ENCODE measurements at places on chromosomes 1 and 21.

DNA sequence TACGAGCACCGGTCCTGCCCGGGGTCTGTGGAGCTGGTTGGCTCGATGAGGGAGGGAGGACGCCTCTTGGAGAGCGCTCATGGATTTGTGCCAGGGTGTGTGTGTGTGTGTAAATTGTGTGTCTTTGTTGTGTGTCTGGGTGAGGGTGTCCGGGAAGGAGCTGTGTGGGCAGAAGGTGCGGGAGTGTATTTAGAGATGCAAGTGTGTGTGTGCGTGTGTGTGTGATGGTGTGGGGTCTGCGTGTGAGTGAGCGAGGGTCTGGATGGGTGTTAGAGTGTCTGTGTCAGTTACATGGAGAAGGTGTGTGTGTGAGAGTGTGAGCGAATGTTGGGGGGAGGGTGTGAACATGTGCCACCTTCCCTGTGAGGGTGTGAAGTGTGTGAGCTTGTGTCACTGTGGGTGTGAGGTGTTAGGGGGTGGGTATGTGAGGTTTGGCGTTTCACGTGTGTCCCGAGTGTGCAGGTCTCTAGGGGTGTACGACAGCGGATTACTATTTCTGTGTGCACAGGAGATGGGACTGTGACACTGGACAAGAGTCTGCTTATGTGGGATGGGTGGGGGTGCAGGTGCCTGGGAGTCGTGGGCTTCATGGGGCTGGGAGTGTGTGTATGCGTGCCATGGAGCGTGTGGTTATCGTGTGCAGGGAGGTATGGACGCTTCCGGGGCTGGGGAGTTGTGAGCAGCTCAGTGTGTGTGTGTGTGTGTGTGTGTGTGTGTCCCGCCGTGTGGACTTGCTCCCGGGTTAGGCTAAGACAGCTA is 880 bp downstream of the IGSF21 start:
- no peak for DNase-seq

DNA sequence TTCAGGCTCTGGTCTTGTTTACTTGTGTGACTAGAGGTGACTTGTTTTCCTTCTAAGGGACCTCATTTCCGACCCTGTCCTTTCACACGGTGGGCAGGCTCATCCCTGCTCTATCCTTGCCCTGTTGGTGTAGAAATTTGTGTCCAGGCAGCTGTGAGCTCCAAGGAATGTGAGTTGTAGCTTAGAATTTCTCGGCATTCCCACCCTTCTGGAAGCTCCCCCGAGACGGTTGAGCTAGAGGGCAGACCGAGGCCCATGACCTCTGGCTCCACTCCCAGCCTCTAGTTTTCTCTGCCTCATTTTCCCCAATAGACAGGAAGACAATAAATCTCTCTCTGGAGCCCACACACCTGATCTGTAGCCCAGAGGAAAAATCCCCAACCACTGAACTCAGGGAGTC is 100.9 kb downstream of the NAV1 start:
- no peak for DNase-seq

- DNase-seq, result no peak
Observed at GRCh38 chr1:197173571-197174507, 27.4 kb upstream of the ASPM start.

DNA sequence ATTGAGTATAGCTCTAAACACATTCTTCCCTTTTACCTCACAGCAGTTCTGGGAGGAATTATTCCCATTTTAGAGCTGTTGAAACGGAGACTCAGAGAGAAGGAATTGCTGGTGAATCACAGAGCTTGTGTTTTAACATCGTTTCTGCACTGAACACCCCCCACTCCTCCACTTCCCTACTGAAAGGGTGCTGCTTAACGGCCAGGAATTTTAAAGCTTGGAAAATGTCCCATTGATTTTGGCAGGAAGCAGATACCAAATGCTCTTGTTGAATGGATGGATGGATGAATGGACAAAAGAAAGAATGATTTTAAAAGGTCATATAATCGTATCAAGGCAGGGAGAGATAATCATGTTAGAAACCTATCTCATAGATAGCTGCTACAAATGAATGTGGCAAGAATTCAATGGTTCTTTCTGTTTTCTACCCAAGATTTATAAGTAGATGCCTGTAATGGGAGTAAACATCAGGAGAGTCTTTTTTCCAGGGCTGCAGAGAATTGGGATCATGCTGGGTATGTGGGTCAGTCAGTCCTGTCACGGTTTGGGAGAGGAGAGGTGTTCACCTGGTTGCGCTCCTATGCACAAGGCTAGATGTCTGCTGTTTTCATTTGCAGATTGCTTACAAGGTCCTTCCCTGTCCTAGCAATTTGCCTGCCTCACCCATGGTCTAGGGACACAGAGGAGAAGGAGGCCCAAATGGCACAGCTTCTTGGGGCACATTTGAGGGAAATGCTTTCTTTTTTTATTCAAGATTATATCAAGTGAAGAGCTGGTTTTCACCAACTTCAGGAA is 19.0 kb downstream of the FAM163A start:
- no peak for DNase-seq

- no peak for DNase-seq
Observed at GRCh38 chr1:30318413-30318812, 405.0 kb downstream of the MATN1 start.

DNA sequence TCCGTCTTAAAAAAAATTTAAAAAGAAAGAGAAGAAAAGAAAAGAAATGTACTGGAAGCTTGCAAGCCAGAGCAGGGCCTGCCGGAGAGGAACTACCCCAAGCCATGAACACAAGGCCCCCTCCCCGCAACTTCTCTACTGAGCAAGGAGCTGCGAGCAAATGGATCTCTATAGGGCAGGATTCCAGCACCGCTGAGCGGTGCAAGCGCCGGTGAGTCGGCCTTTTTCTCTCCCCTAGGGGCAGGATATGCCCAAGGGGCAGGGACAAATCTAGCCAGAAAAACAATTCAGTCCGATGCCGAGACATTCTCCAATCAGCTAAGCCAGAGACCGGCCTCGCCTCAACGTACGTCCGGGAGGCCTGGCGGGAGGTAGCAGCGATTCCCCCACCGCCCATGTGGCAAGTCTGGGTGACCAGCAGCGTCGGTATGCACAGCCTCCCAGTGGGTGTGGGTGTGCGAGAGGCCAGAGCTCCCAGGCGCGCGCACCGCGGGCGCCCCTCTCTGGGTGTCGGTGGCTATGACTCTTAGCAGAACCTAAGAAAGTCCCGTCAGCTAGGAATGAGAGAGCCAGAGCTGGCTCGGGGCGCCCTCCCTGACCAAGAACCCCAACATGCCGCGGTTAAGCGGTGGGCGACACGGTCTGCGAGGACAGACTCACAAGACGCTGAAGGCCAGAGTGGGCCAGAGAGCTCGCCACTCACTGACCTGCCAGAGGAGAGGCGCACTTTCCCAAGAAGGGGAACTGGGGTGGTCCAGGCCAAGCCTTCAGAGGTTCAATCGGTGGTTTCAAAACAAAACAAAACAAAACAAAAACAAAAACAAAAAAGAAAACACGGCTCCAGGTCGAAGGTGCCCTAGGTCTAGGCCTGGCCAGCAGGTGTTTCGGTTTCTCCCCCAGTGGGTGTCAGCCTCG is 1.9 kb downstream of the CSMD2 start:
- peak; percentile 83 for DNase-seq

DNA sequence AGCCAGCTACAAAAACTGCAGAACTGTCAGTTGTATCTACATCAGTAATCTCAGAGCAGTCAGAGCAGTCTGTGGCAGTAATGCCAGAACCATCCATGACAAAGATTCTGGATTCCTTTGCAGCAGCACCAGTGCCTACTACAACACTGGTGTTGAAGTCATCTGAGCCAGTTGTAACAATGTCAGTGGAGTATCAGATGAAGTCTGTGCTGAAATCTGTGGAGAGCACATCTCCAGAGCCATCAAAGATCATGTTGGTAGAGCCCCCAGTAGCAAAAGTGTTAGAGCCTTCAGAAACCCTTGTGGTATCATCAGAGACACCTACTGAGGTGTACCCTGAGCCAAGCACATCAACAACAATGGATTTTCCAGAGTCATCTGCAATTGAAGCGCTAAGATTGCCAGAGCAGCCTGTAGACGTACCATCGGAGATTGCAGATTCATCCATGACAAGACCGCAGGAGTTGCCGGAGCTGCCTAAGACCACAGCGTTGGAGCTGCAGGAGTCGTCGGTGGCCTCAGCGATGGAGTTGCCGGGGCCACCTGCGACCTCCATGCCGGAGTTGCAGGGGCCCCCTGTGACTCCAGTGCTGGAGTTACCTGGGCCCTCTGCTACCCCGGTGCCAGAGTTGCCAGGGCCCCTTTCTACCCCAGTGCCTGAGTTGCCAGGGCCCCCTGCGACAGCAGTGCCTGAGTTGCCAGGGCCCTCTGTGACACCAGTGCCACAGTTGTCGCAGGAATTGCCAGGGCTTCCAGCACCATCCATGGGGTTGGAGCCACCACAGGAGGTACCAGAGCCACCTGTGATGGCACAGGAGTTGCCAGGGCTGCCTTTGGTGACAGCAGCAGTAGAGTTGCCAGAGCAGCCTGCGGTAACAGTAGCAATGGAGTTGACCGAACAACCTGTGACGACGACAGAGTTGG is 7.3 kb downstream of the SON start:
- DNase-seq, result no peak

GRCh38 chr1:5729636-5730145 is 262.5 kb downstream of the NPHP4 start:
- DNase-seq, result no peak

- DNase-seq, result no peak
Observed at GRCh38 chr21:45776971-45777370, 133.4 kb downstream of the PCBP3 start.

DNA sequence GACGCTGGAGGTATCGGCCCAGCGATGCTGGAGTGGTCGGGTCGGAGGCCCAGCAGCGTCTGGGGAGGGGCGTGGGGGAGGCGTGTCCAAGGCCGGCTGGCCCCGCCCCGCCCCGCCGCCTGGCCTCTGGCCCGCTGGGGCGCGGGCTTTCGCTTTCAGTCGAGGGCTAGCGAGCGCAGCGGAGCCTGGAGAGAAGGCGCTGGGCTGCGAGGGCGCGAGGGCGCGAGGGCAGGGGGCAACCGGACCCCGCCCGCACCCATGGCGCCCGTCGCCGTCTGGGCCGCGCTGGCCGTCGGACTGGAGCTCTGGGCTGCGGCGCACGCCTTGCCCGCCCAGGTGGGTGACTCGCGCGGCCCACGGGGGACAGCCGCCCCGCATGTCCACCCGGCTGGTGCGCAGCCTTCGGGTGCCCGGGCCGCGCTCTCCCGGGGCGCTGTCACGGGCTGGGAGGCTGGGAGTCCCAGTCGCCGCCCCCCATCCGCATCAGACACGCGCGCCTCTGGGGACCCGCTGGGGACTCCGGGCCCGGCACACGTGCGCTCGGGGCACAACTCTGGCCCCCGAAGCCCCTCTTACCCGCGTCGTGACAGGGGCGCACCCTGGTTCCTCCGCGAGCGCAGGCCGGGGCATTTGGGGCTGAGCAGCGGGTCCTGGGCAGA is at the start of gene TNFRSF1B:
TNFRSF1B (plus strand) TSS at position 158 of the 659 bp plus-strand sequence; CDS start at position 259, 101 bp downstream.
- peak; percentile 14 for DNase-seq

DNA sequence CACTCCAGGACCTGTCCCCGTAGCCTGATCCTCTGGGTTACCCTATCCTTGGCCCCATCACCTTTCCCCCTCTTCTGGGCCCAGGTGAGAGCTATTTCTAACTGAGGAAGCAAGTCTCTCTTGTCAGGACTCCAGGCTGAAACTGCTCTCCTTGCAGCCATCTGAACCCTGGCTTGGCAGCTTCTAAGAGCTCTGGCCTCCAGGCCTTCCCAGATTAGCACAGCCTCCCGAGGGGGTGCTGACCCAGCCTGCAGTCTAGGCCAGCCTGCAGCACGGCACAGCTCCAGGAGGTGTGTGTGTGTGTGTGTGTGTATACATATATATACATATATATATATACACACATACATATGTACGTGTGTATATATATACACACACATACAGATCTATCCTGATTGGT is 17.4 kb downstream of the CACNA1S start:
- no peak for DNase-seq

GRCh38 chr1:83606416-83606955 is 392.4 kb downstream of the TTLL7 start:
- no peak for DNase-seq

DNA sequence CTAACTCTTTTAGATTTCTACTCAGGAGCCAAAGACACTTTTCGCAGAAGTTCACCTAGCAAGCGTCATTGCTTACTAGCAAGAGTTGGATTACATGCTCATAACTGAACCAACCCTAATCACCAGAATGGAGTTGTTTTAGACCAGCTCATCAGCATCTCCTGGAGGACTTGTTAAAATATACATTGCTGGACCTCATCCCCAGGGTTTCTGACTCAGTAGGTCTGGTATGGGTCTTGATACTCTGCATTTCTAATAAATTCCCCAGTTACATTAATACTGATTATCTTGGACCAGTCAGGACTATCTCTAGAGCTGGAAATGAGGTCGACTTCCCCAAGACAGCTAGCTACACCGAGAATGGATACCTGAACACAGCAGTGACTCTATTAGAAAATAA is 9.7 kb upstream of the PRDX6 start:
- DNase-seq, result no peak

- no peak for DNase-seq
Observed at GRCh38 chr1:202245391-202245790, 51.8 kb downstream of the LGR6 start.

DNA sequence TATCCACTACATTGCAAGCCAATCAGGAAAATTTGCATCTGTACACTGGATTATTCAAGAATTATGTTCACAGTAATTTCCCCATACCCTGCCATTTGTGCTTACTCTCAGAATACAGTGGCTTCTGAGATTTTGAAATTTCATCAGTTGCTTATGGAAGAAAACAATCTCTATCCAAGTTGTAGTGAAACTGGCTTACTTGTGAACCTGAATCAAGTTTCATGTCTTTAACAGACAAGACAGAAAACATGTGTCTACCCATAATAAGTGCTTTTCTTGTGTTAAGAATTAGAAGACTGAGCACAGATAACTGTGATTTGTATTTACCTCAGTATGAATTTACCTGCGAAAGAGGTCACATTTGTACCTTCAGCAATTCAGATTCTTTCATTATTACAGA is 672.7 kb upstream of the ADGRL2 start:
- DNase-seq, result no peak

DNA sequence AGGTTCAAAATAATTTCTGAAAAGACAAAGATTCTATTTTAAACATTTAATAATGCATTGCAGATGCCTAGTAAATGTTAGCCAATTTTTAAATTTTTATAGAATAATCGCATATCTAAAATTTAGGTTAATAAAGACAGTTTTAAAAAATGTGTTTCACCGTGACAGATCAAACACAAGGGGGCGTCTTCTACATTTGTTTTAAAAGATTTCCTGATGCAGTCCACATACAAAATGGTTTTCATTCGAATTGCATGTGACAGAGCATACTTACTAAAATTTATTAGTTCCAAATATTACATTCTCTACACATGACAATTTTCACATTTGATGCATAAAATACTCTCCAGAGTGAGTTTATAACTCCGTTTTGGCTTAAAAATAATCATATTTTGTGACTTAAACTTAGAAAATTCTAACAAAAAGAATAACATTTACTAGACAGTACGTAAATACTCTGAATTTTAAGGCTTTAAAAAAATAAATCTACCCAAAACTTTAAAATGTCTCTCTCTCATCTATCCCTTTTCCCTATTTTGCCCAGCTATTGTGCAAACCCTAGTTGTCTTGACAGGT is 75.5 kb downstream of the ADAMTS1 start:
- DNase-seq, result no peak

DNA sequence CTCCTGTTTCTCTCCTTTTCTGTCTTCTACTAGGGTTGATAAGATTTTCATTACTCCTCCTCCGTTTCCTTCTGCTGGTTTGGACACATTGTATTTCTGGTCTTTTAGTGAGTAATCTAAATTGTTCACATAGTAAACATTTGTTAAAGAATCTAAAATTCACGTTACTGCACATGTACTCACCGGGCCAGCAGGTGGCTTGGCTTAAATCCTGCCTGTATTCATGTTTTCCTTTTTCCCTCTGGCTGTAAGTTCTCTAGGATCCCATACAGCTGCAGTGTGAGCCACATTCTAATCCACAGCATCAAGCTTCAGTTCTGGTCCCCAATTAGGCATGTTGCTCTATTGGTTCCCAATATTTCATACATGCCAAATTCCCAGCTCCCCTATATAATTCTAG is 958.3 kb downstream of the ADGRL2 start:
- DNase-seq, result no peak

Data from hypothalamus (tissue), 51 donors.